Suppressor macrophage treated with lipopolysaccharide for 1 hour (primary cell): ENCODE measurements at places on chromosomes 5 and 9.

- no peak for DNase-seq
These were observed 33.4 kb upstream of the SMIM32 start for GRCh38 chr5:136226401-136226800.

- no peak for DNase-seq
These were observed 585 bp downstream of the NMUR2 start for GRCh38 chr5:152404494-152404893.

DNA sequence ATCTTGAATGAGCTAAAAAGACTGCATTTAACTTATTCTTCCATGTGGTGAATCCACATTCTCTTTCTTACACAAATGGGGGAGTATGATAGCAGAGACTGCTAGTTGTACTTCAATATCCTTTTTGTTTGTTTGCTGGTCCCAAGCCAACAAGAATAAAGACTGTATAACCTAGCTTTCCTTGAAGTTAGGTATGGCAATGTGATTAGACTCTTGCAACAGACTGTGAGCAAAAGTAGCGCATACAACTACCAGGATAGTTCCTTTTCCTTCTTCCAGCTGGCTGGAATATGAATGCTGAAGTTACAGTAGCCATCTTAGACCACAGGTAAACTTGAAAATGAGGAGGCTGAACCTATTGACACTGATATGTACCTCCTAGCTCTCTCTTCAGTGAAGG lies 17.9 kb upstream of the KIF2A start:
- DNase-seq: no peak

GRCh38 chr9:133532937-133533668 lies 1.4 kb upstream of the ADAMTSL2 start:
- peak; percentile 60 for DNase-seq

DNA sequence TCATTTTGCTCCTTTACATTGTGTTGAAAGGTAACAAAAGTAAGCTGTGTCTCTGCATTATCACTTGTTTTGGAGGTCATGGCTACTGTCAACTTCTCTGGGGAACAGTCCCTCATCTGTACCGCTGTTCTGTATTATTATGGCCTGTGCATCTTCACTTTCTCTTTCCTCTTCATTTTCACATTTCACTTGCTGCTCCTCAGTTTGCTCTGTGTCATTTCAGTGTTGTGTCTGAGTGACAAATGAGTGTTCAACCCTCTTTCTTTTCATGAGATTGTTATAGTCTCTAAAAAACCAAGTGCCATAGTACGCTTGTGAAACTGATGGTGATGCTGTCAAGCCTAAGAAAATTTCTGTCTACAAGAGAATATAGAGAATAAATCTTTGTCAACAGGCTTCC lies 122.0 kb upstream of the FER start:
- no peak for DNase-seq

- DNase-seq: no peak
These were observed 52.5 kb upstream of the SLC2A8 start for GRCh38 chr9:127344368-127345000.

GRCh38 chr5:1668141-1668721 lies 131.4 kb downstream of the MRPL36 start:
- DNase-seq: no peak

DNA sequence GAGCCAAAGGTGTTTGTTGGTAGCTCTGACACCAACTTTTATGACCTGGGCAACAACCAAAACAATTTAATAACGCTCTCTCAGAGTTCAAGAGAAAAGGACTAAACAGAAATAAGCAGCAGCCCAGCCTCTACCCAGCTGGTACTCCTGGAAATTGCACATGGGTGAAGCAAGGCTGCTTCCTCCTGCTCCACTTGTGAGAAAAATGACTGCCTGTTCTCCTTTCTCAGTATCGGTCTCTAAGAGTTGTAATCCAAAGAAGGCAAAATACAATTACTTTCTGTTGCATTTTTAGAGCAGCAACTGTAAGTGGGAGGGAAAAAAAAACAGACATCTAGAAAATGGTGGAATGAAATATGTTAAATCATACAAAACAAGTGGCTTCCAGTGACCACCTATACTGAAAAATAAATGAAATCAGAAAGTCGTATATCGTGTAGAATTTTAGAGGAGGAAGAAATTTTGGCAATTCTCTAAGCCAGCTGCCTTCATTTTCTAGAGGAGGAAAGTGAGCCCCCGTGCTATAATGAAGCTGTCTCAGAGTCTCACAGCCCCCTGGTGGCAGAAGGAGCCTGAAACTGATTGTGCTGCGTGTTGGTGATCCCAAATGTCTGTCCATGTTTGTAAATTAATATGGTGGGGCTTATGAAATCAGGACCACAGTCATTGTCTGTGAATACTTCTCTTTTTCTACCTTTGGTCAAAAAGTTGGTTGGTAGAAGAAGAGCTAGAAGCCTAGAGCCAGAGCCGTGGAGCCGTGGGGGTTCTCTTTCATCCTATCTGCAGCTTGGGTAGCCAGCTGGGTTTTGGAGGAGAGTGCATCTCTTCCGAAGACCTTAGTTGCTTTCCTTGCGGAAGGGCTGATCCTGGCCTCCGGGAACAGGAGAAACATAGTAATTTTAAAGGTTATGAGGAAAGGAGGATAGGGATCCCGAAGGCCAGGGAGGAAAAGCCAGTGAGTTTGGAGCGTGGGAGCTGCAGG lies 139.9 kb downstream of the PIP5K1B start:
- peak; percentile 78 for DNase-seq
